ENCODE measurements at places on chromosomes 2 and 18.

DNA sequence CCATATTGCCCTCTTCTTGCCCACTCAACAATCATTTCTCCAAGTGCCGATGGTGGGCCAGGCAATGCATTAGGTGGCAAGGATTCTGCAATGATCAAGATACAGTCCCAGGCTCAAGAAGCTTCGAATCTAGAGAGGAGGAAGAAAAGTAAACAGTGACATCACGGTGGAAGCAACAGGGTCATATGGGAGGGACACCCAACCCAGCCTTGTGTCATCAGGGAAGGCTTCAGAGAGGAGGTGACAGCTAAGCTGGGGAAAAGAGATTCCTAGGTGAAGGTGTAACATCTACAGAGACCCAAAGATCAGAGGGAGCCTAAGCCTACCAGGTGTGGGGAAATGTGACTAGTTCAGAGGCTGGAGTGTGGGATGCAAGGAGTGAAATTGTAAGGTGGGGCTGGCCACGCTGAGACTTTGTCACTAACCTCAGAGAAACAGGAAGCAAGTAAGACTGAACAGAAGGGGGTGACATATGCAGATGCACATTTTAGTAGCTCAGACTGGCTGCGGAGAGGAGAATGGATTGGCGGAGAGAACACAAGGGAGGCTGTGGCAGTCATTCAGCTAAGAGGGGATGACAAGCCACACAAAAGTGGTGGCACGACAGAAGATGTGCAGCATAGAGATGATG, 104.9 kb downstream of the ANKRD44 start:
- DNase-seq, result peak; percentile 40

- no peak for DNase-seq
These were observed 144.9 kb downstream of the ACTR3 start for GRCh38 chr2:114034742-114035141.

DNA sequence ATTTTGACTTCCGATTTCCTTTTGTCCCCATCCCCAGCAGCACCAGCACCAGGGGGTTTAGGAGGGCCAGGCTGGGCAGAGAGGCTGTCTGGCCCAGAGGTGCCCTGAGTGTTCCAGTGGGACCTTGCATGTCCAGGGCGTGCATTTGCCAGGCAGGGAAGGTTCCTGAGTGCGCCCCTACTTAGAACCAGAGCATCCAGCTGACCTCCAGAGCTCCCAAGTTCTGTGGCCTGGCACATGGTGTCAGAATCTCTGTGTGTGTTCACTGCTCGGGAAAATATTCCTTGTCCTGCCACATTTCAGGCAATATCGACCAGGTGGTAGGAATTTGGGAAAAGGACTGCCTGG, 5.5 kb downstream of the SIX3 start:
- DNase-seq, result no peak

GRCh38 chr2:217114117-217114516, 254.3 kb upstream of the TNP1 start:
- no peak for DNase-seq

GRCh38 chr2:122515731-122516290, 760.4 kb downstream of the TSN start:
- no peak for DNase-seq
